ENCODE measurements at places on chromosomes 11 and 22.

DNA sequence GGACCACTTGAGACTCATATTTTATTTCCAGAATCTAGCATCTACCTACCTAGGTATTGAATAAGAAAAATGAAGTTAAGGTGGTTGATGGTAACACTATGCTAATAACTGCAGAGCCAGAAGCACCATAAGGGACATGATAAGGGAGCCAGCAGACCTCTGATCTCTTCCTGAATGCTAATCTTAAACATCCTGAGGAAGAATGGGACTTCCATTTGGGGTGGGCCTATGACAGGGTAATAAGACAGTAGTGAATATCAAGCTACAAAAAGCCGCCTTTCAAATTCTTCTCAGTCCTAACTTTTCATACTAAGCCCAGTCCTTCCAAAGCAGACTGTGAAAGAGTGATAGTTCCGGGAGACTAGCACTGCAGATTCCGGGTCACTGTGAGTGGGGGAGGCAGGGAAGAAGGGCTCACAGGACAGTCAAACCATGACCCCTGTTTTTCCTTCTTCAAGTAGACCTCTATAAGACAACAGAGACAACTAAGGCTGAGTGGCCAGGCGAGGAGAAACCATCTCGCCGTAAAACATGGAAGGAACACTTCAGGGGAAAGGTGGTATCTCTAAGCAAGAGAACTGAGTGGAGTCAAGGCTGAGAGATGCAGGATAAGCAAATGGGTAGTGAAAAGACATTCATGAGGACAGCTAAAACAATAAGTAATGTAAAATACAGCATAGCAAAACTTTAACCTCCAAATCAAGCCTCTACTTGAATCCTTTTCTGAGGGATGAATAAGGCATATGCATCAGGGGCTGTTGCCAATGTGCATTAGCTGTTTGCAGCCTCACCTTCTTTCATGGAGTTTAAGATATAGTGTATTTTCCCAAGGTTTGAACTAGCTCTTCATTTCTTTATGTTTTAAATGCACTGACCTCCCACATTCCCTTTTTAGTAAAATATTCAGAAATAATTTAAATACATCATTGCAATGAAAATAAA is 2.1 kb downstream of the HBB start:
- DNase-seq, result no peak

DNA sequence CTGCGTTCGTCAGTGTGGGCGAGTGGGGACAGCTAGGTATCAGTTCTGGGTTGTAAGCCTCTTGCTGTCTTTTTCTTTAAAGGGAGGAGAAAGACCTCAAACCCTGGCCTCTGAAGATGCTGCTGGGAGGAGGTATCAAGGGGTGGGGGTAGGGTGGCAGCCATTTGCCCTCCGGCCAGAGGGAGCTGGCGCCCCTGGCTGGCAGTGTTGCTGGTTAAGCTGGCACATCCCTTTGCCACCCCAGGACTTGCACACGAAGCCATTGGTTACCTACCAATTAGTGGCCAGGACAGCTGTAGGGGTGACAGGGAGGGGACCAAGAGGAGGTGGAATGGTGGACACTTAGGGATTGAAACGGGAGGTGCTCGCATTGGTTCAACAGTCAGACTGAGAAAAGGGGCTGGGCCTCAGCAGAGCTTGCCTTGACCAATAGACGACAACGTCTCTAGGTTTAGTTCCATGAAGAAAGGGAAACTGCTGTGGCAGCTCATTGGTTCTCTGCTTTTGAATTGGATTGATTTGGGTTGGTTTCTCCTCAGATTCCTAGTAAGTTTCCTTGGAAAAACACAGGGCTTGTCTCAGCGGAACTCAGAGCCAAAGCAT is 77.9 kb downstream of the ST3GAL4 start:
- no peak for DNase-seq

GRCh38 chr11:70068345-70068744 is 9.8 kb upstream of the ANO1 start:
- no peak for DNase-seq

- DNase-seq, result no peak
Observed at GRCh38 chr22:41445129-41446056, 1.2 kb downstream of the TOB2 start.

DNA sequence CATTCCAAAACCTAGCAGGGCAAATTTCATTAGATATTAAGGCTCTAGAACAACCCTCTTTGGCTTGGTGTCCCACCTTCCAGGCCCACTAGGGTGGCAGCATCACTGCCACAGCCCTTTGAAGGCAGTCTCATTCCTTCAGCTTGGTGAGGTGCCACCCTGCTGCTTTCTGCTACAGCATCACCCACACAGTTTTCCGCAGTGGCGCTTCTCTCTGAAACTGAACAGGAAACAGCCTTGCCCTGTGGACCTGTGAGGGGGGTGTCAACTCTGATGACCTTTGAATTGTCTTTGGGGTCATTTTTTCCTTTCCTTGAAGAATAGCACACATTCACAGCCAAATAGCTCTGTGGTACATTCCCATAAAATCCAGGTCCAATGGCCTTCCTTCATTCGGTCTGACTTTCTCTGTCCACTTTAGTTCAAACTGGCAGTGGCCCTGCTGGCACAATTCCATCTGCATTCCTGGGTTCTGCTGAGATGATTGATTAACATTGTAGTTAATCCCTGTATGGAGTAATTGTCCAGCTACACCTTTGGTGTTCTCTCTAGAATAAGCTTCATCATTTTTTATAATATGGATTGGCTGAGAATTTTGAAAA is 251.9 kb upstream of the FAT3 start:
- no peak for DNase-seq

DNA sequence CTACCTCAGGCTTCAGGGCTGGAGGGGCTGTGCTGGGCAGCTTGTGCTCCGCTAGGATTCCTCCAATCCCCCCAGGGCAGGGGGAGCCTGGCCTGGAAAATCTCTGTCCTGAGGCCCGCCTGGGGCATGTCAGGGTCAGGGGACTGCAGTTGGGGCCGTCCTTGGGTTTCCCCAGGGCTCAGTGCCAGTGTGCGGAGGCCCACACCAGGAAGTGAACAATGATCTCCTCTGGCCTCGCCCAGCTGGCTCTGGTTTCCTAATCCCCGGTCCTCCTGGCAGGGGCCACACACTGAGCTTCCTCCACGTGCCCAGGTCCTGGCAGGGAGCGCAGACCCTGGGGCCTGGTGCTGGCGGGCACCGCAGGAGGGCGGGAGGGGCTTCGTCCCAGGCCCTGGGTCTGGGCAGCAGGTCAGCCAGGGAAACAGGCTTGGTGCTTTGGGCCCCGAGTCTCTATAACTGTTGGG is 1.4 kb upstream of the MUC2 start:
- DNase-seq, result no peak

- DNase-seq, result peak; percentile 1
Observed at GRCh38 chr11:76153571-76153923, 52.8 kb downstream of the WNT11 start.

DNA sequence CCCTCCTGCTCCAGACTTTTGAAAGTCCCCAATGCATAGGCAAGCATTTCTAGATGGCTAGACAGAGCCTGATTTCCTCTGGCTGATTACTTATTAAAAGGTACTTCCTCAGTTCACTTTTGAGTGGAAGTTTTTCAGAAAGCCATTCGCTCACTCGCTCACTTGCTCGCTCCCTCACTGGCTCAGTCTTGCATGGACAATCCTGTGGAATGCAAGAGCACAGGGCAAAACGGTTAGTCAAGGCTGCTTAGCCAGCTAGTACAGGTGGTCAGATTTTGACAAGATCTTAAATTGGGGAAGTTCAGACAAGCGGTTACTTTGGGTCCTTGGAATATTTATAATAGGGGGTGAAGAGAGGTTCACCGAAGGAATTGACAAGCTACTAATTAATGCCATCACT is 101.0 kb downstream of the ARL14EP start:
- DNase-seq, result no peak

DNA sequence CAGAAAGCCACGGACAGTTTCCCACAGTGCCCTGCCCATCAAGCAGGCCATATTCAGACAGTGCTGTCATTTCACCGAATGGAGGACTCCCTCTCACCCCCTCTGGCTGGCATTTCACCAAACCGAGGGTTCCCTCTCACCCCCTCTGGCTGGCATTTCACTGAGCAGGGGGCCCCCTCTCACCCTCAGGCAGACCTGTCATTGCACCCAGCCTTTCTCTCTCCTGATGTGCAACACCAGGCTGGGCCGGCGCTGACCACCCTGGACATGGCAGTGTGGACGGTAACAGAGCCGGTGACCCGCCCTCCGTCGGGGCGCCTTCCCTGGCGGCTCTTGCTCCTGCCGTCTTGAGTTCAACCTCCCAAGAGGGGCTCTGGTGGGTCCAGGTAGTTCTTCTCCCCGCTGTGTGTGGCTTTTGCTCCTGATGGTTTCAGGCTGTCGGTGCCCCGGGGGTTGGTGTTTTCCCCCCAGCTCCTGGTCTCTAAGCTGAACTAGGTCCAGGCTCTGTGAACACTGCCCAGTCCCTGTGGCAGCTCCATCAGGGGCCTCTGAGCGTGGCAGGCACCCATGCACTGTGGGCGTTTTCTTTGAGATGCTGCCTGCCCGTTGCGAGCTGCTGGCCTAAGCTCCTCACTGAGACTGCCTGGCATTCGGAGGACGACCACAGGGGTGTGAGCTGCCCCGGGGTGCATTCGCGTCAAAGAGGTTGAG is 46.9 kb downstream of the SMIM38 start:
- no peak for DNase-seq

DNA sequence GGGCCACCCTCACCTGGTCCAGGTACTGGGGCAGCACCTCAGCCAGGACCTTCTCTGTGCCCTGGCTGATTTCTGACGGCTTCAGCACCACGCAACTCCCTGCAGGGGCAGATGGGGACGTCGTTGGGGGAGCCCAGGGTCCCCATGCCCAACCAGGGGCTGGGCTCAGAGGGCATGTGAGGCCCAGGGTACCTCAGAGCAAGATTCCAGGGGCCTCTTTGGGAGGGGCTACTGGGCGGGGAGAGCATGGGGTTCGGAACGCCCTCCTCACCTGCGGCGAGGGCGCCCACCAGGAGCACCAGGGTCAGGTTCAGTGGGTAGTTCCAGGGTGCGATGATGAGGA is 8.1 kb downstream of the ALDH3B2 start:
- DNase-seq, result no peak

DNA sequence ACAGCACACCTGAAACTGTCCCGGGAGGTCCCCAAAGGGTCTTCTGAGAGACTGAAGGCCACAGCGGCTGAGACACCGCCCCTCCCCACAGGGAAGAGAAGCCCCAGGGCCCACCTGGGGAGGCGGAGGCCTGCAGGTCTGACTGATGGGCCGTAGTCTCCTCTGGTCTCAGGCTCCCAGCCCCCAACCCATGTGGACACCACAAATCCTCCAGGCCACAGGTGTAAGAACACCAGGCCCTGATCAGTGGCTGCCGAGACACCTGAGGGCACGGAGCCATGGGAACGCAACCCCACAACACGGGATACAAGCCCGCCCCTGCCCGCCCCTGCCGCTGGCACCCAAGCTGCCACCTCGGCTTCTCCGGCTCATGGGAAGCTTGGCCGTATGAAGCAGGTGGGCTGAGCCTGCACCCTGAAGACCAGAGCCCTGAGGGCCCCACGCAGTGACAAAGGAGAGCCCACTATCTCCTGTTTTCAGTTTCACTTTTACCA is 46.3 kb downstream of the BRD1 start:
- DNase-seq, result no peak

DNA sequence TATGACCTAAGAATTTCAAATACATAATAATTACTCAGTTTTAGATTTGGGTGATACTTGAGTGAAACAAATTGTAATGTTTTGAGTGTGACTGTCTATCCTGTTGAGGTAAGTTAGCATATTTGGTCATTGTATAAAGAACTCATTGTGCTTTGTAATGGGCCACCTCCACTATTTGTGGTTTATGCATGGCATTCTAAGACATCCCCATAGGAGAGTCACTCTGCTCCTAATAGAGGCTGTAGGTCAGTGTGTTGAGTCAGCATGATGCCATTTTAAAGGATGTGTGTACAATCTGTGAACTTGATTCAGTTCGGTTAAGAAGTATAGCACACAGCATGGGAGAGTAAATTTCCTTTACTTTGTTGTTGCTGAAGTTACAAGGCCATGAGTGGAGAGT is 1112.4 kb downstream of the JRKL start:
- no peak for DNase-seq

GRCh38 chr11:95821640-95822039 is 31.3 kb downstream of the CEP57 start:
- DNase-seq, result no peak

DNA sequence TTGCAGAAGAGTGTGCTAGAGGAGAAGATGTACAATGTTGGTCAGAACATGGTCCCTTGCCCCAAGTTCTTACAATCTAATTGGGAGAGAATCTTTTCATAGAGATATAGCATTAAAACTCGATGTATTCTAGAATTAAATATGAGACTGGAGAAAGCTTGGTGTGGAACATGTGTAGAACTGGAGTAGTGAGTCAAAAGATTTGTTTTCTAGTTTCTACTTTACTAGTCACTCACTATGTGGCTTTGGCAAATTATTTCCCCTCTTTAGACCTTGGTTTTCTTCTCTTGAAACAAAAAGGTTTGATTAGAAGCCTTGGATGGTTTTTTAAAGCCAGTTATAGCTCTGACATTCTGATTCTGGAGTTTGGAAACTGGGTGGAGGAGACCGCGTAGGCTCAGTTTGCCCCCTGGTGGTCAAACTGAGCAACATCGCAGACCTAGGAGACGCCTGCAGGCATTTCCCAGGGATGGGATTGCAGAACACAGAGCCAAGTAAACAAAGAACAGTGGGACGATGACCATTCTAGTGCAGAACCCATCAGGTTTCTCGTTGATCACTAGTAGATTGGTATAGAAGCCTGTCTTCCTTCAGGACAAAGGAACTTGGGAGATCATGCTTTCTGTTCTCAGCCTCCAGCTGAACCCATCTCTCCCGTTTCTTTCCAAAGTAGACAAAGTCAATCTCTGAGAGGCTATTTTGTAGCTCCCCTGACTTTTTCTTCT is 8.5 kb upstream of the CHRDL2 start:
- DNase-seq, result no peak

GRCh38 chr11:704228-704674 is 1.8 kb upstream of the EPS8L2 start:
- no peak for DNase-seq

DNA sequence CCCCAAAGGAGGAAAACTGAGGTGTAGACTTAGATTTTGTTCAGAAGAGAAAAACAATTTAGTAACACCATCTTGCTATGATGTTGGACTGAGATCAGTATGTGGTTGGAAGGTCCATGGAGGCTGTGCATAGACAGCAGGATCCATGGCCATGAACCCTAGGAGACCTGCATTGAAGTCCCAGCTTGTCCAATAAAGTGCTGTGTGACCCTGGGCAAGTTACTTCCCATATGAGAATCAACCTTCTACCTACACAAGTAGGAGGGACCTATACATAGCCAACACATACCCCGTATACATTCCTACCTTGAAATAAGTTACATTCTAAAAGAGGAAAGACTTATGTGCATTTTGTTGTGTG is 27.3 kb upstream of the ZNRF3 start:
- DNase-seq, result no peak

GRCh38 chr11:93784935-93785360 is 866 bp downstream of the MED17 start:
- DNase-seq, result no peak

GRCh38 chr22:44407171-44407986 is 90.7 kb downstream of the RTL6 start:
- no peak for DNase-seq

Data from non-pigmented ciliary epithelial cell (primary cell).